ENCODE measurements at places on chromosomes 2 and 18.

GRCh38 chr2:217845301-217845700 is 157.5 kb downstream of the TNS1 start:
- no peak for DNase-seq

DNA sequence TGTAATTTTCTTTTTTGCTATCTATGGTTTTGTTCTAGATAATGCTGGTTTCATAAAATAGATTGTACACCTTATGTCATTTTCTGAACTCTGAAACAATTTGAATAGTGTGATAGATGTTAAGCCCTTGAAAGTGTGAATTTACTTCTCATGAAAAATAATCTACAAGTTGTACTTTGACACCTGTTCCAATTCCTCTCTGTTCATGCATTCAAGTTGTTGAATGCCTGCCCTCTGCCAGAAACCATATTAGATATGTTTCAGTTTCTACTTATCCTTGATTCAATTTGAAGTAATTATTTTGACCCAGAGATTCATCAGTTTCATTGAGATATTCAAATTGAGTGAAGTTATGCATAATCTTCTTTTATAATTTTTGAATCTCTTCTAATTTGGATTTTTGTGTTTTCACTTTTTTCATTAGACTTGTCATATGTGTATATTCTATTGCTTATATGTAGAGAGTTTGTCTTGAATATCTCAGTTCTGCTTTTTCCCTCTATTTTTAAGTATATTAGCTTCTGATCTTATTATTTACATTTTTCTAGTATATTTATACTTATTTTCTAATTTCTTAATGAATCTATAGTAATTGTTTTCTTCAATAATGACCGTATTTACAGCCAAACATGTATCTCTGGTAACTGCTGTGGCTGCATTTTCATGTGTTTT is 143.3 kb upstream of the TACR1 start:
- no peak for DNase-seq

GRCh38 chr2:196149948-196150347 is 21.4 kb downstream of the STK17B start:
- DNase-seq = no peak

- DNase-seq = peak; percentile 17
Measured at GRCh38 chr2:190996338-190996946, 17.5 kb downstream of the STAT1 start.

DNA sequence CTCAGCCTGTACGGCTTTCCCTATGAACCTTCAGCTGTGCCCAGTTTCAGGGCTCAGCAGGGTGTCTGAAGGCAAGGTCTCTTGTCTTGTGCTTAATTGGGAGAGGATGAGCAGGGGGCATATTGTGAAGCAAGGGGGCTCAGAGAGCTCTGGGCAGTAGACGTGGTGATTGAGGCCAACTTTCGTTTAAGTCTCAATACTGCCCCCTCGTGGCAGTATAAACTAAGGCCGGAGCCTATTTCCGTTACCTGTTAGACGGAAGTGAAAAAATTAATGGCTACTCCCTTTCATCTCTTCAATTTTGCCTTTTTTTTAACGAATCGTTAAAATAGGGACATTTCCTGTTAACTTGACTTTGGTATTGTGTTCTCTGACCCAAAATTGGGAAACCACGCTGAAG is 193.4 kb downstream of the TDRD15 start:
- DNase-seq = peak; percentile 70

DNA sequence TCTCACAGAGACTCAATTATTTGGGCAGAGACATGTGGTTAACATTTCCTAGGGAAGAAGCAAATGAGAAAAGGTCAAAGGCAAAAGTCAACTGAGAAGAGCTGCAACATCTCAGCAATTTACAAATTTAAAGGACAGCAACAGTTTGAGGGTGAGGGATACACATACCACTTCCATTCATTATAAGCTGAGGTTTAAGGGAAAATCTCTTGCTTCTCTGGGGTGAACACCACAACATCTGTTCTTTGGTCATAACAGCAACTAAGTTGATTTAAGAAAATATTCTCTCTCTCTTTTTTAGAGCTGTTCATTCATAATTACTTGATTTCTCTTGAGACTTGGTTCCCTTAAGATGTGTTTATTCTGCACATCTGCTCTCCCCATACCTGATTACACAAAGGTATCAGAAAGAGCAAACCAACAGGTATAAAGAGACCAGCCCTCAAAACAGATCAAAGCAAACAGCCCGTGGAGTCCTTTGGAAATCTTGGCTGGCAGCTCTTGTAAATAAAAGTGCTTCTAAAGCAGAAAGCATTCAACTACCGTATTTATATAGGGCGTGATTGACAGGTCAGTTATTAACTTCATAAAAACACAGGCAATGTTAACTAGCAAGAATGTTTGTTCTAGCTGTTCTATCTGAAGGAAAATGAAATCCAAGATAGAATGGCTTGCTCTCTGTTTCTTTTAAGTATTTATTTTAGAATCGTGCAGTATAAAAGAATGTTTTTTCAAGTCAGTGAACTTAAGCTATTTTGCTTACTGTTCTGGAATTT is 132.8 kb downstream of the THADA start:
- DNase-seq = peak; percentile 63

DNA sequence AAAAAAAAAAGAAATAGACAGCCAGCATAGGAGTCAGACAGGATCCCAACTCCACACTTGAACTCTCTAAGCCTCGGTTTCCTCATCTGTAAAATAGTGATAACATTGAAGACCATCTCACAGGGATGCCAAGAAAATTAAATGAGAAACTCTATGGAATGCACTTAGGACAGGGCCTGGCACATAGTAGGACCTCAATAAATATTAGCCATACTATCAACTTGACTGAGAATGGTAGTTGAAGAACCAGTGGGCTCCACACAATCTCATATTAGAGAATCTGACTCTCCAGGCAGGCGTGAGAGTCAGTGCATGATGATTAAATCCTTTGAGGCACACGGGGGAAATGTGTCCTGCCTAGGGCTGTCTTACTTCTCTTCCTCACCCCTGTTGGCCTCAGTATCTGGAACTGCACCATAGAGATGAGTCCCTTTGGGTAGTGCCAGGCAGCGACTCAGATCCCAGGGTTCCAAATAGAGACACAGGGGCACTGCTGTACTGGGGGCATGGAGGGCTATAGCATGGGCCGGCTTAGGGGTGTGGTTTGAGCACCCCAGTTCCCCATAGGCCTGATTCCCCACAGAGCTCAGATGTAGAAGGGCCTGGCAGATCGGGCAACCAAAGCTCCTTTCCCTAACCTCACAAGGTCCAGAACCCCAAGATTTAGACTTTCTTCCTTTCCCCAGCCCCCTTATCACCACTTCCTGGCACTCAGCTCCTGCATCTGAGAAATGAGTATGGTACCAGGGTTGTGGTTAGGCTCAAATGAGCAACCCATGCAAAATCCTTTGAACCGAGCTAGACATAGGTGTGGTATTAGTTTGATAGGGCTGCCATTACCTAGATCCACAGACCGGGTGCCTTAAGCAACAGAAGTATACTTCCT is 51.3 kb upstream of the CAB39 start:
- no peak for DNase-seq

DNA sequence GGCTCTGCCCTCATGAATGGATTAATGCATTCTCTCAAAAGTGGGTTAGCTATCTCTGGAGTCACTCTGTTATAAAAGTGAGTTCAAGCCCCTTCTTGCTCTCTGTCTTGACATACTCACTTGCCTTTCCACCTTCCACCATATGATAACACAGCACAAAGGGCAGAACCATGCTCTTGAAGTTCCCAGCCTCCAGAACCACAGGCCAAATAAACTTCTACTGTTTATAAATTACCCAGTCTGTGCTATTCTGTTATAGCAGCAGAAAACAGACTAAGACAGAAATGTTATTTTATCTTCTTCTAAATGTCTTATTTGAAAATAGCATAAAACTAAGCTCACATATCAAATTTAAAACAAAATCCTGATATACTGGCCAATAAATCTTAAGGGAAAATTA is 15.0 kb downstream of the RAB1A start:
- DNase-seq = no peak

DNA sequence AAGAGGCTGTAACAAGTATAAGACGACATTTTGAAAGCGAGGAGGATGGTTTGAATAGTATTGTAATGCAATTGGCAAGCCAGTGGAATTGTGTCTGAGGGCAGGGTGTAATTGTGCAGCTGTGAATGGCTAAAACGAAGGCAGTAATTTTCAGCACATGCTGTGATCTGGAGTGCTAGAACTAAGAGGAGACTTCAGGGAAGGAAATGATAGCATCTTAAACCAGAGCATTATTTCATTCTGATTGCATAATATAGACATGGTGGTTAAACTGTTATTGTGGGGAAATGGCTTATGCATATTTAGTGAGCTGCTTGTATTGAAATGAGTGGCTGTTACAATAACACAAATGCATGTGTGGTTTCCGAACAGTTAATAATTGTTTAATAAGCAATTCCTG is 36.3 kb downstream of the THSD7B start:
- DNase-seq = no peak

DNA sequence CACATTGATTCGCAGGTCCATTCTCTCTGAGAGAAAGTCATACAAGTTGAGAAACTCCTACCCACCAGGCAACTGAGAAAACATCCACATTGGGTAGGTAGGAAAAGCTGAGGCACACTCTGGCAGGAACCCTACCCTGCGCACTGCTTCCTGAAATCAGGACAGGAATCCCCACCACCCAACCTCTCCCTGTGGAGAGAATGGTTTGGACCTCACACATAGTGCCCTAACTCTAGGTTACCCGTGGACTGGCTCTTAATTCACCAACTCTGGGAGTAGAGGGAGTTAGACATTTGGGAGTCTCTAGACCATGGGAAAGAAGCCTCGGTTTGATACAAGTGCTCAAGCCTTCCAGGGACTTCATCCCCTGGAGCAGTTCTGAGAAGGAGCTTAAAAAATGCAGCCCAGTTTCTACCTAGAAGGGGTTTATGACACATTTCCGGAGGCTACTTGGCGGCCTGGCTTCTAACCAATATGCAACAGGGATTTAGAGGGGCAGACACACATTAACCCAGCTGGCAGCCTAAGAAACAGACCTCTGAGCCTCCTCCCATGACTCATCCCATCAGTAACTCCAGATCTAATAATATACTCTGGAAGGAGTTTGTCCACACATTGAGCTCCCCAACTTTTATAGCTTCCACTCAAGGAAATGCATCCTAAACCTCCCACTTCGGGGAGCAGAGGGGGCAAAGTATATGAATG is 136.7 kb downstream of the EML6 start:
- no peak for DNase-seq

DNA sequence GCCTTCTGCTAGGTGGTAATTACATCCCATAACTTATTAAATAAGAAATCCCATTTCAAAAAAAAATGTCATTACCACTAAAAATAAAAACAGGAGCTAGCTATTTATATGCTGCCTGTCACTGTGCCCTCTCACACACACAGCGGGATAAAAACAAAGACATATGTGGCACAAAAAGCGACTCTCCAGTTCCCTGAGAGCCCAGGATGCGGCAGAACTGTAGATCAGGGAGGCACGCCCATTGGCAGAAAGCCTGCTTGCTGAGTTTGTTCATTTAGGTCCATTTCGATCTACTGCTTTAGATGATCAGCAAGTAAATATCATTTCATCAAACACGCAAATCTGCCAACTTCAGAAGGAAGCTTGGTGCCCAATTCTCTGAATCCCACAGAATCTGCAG is 124.4 kb downstream of the TMEM163 start:
- no peak for DNase-seq

DNA sequence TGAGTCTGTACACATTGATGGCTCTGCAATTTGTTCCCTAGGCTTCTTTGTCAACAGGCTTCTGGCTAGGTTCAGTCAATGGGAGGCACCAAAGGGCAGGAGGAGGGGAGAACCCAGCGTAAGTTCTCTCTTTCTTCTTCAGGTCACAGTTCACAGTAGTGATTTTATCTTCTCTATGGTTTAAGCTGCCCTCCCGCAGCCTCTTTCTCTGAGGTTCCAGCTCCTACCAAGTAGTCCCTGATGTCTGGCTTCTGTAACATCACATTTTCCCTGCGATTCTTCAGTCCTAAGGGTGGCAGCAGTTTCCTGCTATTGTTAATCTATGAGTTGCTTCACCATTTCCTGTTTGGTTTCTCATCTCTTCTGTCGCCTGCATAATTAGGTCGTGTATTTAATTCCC is 107.4 kb downstream of the CPO start:
- no peak for DNase-seq

DNA sequence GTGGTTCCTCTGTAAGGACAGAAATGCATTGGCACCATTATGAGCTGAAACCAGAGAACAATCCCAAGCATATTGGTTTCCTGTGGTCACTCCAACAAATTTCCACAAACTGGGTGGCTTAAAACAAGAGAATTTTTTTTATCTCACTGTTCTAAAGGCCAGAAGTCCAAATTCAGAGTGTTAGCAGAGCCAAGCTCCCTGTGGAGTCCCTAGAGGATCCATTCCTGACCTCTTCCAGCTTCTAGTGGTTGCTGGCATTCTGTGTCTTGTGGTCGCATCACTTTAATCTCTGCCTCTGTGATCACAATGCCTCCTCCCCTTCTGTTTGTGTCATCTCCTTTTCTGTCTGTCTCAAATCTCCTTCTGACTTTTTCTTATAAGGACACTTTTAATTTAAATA is 380.3 kb downstream of the NYAP2 start:
- DNase-seq = no peak

DNA sequence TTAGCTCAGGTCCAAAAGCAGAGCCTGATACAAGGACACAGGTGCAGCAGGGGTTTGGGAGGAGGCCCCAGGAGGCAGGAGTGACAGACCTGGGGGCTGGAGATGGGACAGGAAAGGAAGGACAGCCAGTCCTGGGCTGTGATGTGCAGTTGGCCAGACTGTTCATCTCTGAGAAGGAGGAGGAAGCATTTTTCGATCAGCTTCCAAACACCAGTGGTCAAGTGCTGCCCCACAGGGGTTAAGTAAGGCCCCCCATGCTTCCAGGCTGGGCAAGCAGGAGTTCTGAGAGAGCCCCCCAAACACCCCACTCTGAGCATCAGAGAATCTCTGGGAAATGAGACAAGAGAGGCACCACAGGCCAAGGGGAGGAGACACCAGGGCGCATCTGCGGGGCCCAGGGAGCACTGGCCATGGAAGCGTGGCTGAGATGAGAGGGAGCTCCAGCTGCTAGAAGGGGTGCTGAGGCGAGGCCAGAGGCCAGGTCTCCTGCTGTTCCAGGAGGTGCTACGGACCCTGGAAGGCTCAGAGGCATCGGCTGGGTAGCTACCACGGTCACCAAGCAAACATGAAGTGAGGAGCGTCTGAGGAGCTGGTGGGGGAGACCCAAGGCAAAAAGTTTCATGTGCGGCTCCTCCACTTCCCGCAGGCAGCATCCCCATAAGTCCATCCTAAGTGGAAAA is 5.6 kb upstream of the HDAC4 start:
- DNase-seq = no peak

DNA sequence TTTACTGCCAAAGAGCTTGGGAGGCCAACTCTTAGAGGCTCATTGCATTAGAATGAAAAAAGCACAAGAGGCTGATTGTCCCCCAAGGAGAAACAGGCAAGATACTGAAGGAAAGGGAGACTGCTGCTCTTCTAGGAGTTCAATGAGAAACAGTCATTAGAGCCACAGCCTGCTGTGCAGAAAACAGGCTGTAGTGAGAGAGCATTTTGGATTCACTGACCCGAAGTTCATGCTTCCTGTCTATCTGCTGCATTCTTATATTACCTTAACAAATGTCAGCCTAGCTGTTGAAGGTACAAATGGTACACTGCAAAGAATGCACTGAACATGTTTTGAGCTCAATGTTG is 423.3 kb downstream of the SETBP1 start:
- DNase-seq = peak; percentile 28

All from eye (tissue), 1 donor.